H1 (cell line): ENCODE measurements at places on chromosomes 16 and 17. TPM values are rescaled to one million over a fixed set of nuclear protein-coding genes. Genes with fewer than 3 reads are reported as not detected.

Gene MYH4
- not detected in 2 replicates for polyA plus RNA-seq

Gene TBC1D3K
- polyA plus RNA-seq: not detected in 2 replicates

Gene AHSP
- 4.8 and 15.3 TPM in 2 replicates for polyA plus RNA-seq

Gene TNFSF12
- polyA plus RNA-seq: 9.6 and 15.8 TPM in 2 replicates

Gene SLC6A2
- 0.25 and 0.35 TPM in 2 replicates for polyA plus RNA-seq

Gene EVPLL
- polyA plus RNA-seq: 0.06 and 0.13 TPM in 2 replicates

Gene GSDMA
- 0.03 and 0.05 TPM in 2 replicates for polyA plus RNA-seq

Gene CSH2
- polyA plus RNA-seq: not detected in 2 replicates

Gene MYCBPAP
- 0.89 and 1.2 TPM in 2 replicates for polyA plus RNA-seq

Gene SBK1
- polyA plus RNA-seq: 18.2 and 34.8 TPM in 2 replicates

Gene TEX19
- 0.46 and 0.80 TPM in 2 replicates for polyA plus RNA-seq

Gene RCVRN
- polyA plus RNA-seq: not detected in 2 replicates

Gene TP53TG3E
- not detected in 2 replicates for polyA plus RNA-seq

Gene ASIC2
- polyA plus RNA-seq: 0.86 and 1.3 TPM in 2 replicates

DNA sequence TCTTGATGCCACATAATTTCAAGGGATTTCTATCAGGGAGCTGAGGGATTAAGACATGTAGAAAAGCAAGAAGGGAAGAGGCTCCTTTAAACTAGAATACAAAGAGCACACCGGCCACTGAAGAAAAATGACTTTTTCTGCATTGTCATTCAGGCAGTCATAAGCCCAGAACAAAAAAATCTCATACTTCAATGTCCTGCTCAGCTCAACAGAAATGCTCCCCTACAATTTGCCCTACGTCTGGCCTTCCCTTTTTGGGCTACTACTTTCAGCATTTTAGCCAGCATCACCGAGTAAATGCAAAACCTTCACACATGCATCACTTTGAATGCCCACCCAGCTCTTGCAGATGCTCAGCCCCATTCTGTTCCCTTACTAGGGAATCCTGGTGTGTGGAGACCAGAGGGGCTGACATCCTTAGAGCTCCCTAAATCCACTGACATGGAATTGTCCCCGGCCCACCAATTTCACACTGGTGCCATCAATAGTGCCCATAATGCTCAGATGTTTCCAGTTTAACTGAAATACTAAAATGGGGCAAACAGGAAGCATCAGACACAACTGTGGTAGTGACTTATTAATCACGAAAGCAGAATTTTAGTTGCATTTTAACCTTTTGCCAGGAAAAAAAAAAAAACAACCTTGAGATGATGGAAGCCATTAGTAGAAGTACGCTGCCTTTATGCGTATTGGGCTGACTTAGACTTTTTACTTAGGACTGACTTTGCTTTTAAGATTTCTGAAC is 2.7 kb downstream of the MAP3K14 start:
- DNase-seq: no peak

DNA sequence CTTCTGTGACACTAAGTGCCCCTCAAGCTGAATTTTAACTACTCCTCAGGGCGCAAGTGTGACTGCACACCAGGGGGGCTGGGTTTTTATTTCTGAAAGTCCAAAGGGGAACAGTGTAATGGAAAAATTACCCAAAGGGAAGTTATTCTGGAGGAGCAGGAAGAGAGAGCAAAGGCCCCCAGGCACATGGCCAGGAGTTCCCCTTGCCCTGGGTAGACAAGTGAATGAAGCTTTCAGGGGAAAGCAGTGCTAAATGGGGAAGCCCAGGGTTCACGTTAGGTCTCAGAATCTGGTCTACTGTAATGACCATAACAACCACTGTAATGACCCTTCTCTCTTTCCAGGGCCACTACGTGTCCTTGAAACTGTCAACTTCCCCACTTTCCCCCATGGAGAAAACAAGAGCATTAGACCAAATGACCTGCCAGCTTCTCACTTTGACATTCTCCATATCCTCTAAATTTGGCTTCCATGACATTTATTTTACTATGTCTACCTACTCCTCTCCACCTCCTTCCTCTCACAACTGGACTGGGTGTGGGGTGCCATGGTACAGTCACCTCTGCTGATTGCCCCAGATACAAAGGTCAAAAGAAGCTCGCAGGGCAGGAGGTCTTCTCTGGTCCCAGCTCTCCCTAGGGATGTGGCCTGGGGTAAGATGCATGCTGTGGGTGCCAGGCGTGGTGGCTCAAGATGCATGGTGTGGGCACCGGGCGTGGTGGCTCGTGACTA is 34.1 kb upstream of the MMP2 start:
- no peak for DNase-seq

GRCh38 chr16:29849505-29849904 is 13.5 kb downstream of the CDIPT start:
- DNase-seq: no peak

GRCh38 chr17:79562931-79563210 is 48.0 kb downstream of the RBFOX3 start:
- no peak for DNase-seq

DNA sequence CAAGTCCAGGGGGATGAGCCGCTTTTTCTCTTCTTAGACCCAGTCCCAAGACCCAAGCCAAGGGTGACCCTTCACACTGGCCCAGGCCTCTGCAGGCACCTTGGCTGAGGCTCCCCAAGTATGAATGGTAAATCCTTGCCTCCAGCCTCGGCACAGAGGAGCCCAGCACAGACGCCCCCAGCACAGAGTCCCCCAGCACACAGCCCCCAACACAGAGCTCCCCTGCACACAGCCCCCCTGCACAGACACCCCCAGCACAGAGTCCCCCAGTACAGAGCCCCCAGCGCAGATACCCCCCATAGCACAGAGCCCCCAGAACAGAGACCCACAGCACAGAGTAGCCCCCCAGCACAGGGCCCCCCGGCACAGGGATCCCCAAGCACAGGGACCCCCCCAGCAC is 1.0 kb upstream of the MCRIP2 start:
- DNase-seq: no peak

GRCh38 chr17:77422748-77423113 is 282.0 kb downstream of the SEC14L1 start:
- DNase-seq: no peak

DNA sequence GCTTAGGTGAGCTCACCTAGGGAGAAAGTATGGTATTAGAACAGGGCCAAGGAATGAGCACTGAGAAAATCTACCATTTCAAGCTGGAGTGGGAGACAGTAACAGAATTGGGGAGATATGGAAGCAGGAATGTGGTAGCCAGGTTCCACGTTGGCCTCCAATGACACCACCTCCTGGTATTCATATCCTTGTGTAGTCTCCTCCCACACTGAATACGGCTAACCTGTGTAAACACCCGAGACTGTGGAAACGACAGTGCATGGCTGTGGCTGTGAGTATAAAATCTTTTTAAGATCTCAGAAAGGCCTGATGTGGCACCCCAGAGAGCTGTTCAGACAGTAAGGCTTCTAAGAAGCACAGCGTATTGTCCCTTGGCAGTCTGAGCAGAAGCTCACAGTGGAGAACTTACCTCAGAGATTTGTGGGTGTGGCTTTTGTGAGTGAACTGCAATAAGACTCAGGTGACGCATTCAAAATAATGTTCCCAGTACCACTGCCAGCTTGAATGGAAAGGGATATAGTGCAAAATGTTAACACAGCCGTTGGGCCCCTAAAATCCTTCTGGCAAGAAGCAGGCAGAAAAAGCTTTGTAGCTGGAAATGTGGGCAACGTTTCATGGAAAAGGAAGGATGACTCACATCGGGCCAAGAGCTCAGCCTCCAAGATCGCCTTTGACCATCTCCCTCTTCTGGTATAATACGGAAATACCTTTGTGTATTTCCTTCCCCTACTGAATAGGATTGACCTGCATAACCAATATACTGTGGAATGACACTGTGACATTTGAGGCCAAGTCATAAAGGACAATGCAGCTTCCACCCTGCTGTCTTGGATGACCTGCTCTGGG is 14.4 kb downstream of the SDR42E1 start:
- no peak for DNase-seq

DNA sequence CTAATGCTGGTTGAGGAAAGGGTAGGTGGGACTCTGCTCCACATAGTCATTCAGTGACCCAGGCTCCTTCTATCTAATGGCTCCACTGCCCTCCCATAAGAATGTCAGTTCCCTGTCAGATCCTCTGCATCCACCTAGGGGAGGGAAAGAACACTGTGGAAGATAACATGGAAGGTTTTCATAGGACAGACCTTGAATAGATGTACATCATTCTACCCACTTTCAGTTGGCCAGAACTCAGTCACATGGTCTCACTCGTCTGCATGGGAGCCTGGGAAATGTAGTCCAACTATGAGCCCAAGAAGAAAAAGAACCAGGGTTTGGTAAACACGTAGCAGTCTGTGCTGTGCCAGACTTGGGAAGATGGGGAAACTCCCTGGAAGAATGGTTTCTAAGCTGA is 27.1 kb upstream of the SCNN1B start:
- no peak for DNase-seq

DNA sequence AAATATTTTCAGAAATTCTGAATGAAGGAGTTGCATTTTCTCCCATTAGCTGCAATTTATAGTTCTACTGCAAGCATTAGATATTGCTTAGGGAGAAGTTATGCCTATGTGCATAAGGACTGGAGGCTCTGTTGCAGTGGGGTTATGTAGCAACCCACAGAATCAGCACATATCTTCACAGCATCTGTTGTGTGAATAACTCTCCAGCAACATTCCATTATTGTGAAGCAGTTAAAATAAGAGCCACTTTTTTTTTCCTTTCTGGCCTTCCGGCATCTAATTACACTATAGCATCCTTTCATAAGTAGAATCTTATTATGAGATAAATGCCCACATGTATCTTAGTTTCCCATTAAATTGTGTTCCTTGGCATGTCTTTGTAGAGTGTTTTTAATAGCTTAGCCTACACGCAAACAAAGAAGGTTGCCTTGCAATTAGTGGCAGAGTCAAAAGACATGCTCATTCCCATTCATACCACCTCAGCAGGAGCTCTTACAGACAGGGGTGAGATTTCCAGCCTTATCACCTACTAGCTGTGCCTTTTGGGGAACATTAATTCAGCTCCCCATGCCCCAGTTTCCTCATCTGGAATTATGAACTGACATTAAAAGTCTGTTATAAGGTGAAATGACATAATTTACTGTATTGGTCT is 596.0 kb upstream of the GOT2 start:
- no peak for DNase-seq

GRCh38 chr17:81253358-81254131 is 14.4 kb downstream of the NDUFAF8 start:
- DNase-seq: peak; percentile 74

GRCh38 chr17:76138896-76139752 is 1.9 kb downstream of the FOXJ1 start:
- no peak for DNase-seq

- no peak for DNase-seq
Observed at GRCh38 chr17:17712268-17712924, 31.1 kb downstream of the RAI1 start.

- DNase-seq: no peak
Observed at GRCh38 chr16:26594666-26595065, 472.1 kb upstream of the C16orf82 start.

DNA sequence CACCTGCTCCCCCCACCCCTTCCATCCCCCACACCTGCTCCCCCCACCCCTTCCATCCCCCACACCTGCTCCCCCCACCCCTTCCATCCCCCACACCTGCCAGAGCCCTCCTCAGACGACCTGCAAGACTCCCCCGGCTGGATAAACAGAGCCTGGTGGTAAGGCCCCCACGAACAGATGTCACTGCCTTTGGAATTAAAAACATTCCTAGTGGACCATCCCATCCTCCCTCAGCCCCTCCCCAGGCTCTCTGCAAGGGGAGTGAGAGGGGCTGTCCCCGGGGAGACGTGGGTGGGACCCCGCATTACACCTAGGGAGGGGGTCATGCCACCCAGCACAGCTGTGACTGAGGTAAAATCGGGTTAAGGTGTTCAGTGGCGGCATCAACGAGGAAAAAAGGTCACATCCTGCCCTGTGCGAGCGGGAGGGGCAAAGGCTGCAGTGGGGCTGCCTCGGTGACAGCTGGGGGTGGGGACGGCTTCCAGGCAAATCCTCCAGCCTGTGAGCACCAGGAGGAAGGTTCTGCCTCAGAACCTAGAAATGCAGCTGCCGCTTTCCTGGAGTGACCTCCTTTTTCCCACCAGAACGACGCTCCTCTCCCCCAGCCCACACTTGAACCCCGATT is 38.7 kb downstream of the TIMM22 start:
- DNase-seq: no peak

DNA sequence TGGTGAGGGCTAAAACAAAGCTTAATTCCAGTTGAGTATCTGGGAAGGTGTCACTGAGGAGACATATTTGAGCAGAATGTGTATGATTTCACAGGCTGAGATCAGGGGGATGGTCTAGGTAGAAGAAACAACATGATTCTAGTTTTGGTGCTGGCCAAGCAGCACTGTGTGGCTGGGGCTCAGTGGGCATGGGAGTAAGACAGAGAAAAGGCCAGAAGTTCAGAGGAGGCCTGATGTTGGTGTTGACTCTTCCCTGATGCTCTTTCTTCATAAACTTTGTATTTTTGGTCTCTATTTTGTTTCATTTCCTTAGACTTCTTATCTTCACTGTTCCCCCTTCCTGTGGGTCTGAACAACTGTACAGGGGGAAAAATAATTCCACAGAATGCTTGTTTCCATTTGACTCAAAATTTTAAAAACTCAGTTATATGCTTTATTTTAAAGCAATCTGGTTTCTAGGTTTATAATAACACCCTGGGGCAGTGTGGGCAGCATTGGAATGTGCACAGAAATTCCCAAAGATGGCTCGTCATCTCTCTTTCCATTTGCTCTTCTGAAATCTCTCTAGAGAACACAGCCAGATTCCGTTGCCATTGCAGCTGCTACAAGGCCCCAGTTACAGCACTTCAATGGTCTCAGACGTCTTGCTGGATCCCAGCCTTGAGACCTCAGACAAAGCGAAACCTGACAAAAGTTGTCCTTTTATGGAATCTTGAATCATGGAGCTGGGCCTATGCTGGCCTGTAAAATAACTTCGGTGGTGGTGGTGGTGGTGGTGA is 68.3 kb downstream of the SNX11 start:
- DNase-seq: no peak

DNA sequence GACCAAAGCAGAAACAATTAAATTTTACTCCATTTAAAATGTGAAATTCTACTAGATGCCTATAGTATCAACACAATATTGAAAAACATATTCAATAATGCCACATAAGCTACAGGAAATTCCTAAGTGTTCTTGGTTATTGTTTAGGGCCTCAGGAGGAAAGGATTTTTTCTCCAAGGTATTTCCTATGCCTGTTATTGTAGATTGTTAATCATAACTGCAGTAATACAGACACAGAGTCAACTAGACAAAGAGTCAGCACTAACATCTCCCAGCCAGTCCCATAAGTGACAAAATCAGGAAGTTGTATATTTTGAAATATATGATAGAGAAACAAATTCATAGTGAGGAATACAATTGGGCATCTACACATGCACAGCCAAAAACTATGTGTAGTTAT is 782.7 kb upstream of the KIF2B start:
- DNase-seq: no peak
